ENCODE measurements at places on chromosomes 3 and 15.

- no peak for DNase-seq
Measured at GRCh38 chr3:189353318-189353965, 181.7 kb downstream of the TPRG1 start.

DNA sequence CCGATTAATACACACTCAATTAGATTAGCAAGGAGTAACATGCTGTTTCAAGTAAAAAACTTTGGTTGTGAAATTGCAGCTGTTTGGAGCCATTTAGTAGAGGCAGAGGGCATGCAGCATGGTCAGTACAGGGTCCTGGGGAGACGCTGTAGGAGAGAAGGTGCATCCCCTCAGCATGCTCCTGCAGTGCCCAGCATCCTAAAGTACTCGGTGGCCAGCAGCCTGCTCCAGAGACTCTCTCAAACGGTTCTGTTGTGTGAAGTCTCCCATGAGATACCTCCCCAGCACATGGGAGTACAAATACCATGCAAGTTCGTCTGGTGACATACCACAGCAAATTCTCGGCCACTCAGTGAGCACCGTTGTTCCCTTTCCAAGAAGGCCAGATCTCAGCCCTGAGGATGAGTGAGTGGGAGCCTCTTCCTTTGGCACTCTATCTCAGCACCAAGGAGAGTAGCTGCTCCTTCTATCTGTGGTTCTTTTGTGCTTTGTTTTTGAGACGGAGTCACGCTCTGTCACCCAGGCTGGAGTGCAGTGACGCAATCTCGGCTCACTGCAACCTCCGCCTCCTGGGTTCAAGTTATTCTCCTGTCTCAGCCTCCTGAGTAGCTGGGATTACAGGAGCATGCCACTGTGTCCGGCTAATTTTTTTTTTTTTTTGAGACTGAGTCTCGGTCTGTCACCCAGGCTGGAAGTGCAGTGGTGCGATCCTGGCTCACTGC is 72.7 kb downstream of the TJP1 start:
- DNase-seq: no peak

DNA sequence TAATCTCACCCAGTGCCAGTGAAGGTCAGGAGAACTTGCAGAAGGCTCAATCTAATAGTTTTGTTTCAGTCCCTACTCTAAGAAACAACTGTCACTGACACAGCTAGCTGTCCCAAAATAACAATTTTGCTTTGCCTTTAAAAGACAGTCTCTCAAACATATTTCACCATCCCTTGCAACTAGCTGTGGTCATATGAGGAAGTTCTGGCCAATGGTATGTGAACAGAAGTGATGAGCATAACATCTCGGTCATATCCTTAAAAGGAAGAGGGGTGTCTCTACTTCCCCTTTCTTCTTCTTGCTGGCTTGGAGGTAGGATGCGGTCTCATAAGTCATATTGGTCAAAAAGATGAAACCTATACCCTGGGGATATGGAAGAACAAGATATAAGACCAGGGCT is 198.1 kb downstream of the NEK10 start:
- no peak for DNase-seq

DNA sequence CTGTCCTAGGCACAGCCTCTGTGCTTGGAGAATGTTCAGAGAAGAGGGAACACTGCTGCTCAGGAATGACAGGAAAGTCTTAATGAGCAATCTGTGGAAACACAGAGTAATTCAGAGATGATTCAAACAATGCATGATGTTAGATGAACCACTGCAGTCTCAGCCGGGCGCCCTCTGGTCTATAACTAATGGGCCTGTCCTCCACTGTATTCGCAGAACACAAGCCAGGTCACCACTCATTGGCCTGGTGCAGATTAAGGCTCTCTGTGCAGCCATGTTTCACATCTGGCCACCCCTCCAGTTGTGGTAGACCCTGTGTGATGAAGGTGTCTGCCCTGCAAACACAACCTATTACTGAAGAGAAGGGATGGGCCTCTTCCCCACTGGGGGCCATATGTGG is 281.7 kb upstream of the ROPN1 start:
- DNase-seq: no peak

DNA sequence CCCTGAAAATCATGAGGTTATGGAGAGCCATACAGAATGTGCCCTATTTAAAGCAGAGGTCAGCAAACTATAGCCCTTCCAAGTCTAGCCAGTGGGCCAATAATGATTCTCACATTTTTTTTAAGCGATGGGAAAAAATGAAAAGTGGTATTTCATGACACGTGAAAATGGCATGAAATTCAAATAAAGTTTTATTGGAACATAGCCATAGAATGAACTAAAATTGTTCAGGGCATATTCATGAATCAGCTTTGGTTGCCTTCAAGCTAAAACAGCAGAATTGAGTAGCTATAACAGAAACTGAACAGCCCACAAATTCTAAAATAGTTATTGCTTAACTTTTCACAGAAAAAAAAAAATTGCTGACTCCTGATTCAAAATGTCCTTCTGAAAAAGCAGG is 104.5 kb downstream of the TFG start:
- DNase-seq: no peak

DNA sequence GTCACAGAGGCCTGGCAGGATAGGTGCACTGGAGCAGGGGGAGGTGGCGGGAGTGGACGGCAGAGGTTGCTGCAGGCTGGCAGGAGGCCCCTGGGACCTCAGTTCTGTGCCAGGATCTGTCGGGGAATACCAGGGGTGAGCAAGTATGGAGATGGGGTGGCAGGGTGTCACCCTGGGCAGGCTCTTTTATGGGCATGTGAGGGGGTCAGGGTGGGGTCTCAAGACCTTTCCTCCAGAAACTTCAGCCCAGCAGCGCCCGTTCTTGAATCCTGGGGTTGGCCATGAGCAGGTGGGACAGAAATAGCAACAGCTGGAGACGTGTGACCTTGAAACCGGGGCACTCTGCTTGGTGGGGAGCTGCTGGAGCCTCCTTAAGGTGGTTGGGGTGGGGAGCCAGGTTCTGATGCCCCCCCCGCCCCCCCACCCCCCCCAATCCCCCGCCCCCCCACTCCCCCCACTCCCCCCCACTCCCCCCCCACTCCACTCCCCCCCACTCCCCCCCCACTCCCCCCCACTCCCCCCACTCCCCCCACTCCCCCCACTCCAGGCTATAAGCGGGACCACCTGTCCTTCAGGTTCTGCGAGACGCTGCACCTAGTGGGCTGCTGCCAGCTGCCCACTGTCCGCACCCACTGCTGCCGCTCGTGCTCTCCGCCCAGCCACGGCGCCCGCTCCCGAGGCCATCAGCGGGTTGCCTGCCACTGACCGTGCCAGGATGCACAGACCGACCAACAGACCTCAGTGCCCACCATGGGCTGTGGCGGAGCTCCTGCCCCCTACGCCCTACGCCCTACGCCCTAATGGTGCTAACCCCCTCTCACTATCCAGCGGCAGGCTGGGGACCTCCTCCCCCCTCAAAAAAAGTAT is 84.9 kb downstream of the TBC1D2B start:
- DNase-seq: no peak

- DNase-seq: no peak
Measured at GRCh38 chr3:72597756-72598195, 250.5 kb downstream of the SHQ1 start.

DNA sequence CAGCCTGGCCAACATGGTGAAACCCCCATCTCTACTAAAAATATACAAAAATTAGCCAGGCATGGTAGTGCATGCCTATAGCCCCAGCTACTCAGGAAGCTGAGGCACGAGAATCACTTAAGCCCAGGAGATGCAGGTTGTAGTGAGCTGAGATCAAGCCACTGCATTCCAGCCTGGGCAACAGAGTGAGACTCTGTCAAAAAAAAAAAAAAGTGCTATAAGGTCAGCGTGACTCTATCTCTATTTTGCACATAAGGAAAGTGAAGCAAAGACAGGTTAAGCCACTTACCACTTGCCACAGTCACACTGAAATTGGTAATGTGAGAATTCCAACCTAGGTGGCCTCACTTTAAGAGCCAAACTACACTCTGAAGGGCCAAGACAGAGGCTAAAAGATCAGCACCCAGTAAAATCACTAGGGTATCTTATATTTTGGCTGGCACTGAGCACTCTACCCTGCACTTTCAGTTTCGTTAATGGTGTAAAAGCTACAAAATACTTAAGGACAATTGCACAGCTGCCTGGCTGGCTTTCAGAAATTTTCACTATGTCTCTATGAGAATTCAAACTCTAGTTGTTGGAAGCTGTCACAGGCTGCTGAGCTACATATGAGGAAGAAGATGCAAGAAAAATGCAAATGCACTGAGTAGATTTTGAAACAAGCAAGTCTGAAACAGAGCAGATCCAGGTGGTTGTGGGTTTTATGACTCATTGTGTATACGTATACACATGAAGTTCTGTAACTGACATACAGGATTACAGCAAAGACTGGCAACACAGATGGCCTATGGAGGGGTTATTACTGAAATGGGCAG is 32.7 kb downstream of the TRANK1 start:
- DNase-seq: no peak

- no peak for DNase-seq
Measured at GRCh38 chr3:112011376-112011940, 12.7 kb downstream of the TAGLN3 start.

GRCh38 chr3:11530153-11530721 is 113.5 kb downstream of the VGLL4 start:
- no peak for DNase-seq

- no peak for DNase-seq
Measured at GRCh38 chr3:11331101-11331500, 58.9 kb downstream of the ATG7 start.

- DNase-seq: no peak
Measured at GRCh38 chr15:59180945-59181600, 25.6 kb upstream of the LDHAL6B start.

DNA sequence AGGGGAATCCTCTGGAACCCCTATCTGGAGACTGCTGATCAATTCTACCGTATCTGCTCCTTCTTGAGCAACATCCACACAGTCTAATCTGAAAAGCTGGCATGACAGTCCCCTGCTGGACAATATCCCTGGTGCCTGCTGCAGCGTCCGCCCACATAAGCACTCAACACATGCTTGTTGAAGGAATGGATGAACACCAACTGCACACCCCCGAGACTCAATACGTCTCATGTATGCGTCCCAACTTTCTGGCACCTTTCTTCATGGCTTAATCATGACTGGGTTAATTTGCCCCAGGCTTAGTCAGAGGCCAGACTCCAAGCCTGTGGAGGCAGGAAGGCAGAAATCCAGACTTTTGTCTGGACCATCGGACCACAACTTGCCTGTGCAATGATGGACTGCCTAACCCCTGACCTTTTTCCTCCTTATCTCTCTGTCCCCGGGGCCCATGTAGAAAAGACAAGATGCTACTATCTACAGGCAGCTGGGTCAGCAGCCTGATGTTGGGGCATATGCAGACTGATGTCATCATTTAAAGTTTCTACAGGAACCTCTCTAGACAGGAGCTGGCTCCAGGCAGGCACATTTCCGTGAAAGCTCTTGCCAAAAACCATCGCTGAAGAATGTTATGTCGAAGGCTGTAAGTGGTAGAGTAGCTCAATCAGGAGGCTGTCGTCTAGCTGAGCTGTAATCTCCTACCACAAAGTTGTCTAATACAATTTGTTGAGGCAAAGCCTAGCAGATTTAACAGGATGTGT is 114.1 kb upstream of the TPM1 start:
- DNase-seq: no peak

DNA sequence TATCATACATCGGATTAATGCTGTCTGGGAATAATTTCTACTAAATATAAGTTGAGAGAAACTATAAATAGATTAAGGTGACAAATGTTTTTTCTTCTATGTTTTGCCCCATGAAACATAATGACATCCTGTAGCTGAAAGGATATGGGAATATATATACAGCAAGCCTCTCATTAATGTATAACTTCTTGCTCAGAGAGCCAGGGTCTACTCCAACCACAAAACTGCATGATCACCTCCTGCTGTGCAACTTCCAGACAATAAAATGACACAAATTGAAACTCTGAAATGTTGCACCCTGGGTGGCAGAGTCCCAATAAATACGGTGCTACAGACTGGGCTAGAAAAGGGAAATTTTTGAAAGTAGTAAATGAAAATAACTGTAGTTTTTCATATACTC is 571.9 kb upstream of the CBLB start:
- no peak for DNase-seq

- no peak for DNase-seq
Measured at GRCh38 chr3:111904376-111905241, 45.5 kb downstream of the PHLDB2 start.

DNA sequence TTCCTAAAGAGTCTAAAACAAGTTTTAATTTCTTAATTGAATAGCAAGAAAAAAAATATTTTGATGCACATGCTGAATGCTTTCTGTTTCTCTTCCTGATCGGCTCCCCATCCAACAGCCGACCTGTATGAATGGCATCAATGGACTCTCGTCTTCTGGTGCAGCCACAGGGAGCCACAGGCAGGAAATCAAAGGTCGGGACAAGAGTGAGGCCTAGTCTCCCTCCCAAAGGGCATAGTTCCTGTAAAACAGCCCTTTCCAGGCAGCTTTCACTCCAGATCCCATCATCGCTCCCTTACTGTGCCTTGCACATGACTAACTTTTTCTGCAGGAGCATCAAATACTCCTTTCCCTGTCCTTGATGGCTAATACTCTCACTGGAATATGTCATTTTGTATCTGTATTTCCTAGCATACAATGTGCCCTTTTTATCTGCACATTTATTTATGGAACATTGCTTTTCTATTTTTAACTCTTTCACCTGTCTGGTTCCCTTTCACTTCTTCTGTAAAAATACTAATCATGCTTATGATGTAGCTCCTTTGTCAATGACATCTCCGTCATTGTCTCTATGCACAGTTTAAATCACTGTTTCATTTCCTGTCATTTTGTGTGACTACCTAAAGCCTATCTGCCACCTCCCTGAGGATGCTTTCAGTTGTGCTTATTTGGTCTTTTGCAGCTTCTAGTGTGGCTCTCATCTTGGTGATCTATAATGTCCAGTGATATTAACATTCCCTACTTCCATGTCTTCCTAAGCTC is 326.2 kb downstream of the CTNNB1 start:
- no peak for DNase-seq

- no peak for DNase-seq
Measured at GRCh38 chr3:134190250-134190649, 60.4 kb downstream of the RYK start.

DNA sequence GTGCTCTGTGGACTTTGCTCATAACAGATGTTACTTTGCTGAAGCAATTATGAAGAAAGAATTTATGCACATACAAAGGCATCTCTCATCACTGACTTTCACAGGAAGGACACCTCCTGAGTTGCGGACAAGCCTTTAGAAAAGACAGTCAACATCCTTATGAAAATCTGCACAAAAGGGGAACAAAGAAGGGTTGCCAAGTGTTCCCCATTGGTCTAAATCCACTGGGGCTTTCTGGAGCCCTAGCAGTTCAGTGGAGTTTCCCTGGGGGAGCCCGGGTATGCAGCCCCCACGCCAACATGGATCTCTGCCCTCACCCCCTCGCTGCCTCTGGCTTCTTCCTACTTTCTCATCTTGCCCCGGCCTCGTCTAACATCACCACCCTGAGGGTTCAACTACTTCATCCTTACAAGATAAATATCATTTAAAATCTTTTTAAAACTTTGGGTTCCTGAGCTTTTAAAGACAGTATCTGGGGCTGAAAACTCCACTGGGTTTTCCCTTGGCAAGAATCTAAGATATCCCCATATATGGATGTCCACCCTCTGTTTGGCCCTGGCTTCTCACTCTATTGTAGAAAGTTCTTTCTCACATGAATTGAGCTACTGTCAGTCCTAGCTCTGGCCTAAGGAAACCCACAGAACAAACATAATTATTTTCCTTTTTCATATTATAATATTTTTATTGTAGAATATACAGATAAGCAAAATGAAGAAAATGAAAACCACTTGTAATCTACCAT is 207.9 kb upstream of the RGMA start:
- DNase-seq: no peak

GRCh38 chr15:44801797-44802196 is 65.5 kb downstream of the TRIM69 start:
- no peak for DNase-seq

Data from mesenteric fat pad (tissue), 1 donor.